ENCODE measurements at places on chromosomes 3 and 15.

DNA sequence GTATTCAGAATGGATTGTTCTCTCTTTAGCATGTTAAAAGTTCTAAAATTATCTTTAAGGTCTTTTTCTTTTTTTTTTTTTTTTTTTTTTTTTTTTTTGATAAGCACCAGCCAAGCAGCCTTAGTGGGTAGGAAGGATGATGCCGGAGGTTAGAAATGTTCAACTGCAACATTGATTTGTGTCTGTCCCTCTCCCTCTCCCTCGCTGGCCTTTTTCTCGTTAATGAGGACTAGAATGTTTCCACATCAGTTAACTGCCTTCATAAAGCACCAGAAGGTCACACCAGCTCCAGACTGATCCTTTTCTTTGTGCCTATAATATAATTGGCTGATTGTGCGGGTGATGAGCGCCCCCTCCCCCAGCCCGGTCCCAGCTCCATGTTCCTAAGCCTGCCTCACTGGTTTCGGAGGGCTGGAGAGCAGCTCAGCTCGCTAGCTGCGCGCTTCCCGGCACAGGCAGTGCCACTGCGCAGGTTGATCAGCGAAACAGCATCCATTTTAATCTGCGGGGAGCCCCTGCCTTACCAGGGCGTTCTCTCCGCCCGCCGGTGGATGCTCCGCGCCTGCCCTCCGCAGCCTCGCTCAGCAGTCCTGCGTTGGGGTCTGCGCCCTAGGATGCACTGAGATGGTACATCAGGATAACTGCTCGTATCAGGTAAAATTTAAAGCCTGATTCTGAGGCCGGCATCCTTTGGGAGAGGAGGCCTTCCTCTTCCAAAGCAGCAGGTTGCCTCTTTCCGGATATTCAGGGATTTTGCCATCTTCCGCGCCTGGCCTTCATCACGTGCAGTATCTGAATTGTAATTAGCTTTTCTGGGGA lies 148.9 kb upstream of the IL12A start:
- DNase-seq, result no peak

DNA sequence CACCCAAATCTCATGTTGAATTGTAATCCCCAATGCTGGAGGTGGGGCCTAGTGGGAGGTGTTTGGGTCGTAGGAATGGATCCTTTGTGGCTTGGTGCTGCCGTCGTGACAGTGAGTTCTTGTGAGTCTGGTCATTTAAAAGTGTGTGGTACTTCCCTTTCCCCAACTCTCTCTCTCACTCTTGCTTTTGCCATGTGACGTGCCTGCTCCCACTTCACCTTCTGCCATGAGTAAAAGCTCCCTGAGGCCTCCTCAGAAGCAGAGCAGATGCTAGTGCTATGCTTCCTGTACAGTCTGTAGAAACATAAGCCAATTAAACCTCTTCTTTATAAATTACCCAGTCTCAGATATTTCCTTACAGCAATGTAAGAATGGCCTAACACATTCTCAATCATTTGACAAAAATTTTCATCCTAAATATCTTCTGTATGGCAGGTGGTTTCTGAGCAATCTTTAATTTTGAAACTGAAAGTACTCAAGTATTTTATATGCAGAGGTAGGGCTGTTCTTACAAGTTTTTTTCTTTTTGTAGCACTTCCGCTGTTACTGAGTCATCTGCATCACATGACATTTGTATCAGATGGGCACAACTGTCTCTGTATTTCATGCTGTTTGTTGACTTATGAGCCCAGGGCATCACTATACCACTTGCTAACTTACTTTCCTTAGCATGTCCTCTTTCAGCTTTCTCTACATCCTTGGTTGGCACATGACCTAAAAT lies 8.8 kb downstream of the RPL39L start:
- peak; percentile 87 for DNase-seq

DNA sequence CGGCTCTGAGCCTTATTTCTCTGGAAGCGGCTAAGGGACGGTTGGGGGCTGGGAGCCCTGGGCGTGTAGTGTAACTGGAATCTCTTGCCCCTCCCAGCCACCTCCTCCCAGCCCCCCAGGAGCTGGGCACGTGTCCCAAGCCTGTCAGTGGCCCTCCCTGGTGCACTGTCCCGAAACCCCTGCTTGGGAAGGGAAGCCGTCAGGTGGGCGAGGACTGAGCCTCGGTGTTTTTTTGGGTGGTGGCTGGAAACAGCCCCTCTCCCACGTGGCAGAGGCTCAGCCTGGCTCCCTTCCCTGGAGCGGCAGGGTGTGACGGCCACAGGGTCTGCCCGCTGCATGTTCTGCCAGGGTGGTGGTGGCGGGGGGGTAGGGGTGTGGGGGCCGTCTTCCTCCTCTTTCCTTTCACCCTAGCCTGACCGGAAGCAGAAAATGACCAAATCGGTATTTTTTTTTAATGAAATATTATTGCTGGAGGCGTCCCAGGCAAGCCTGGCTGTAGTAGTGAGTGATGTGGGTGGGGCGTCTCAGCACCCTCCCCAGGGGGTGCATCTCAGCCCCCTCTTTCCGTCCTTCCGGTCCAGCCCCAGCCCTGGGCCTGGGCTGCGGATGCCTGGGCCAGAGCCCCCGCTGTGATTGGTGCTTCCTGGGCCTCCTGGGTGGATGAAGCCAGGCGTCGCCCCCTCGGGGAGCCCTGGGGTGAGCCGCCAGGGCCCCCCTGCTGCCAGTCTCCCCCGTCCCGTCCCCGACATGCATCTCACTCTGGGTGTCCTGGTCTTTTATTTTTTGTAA lies 58.8 kb upstream of the GOLGA8A start:
- DNase-seq, result no peak

- DNase-seq, result no peak
Observed at GRCh38 chr3:27684302-27684701, 37.8 kb downstream of the EOMES start.

- no peak for DNase-seq
Observed at GRCh38 chr3:112813723-112814171, 32.9 kb downstream of the CD200R1L start.

- no peak for DNase-seq
Observed at GRCh38 chr3:171239757-171240503, 213.4 kb upstream of the SLC2A2 start.

- DNase-seq, result no peak
Observed at GRCh38 chr3:158696618-158697017, 24.2 kb upstream of the LXN start.

- no peak for DNase-seq
Observed at GRCh38 chr3:153400641-153401040, 238.6 kb downstream of the RAP2B start.

DNA sequence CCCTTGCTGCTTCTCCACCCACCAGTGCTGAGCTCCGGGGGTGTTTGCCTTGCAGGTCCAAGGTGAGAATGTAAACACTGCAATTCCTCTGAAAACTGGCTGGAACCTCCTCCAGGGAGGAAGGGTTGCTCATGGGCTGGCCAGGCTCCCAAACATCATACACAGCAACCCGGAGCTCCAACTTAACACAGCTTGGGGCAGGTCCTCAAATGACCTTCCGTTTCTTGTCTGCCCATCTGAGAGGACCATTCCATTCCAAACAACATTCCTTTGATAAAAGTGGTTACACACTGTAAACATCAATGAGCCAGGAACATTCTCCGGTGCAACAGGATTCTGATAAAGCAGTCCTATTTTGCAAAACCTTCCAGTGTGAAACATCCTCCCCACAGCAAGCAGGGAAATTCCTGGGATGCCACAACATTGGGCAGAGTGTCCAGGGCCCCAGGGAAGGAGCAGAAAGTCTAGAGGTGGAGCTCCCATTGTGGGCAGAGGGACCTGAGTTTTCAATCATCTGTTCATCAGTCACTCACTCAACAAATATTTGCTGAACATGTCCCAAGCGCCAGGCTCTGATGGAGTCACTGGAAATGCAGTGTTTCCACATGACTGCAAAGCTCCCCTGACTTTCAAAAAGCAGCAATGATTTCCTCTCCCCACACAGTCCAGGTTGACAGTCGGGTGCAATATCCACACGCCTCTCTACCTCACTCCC lies 7.3 kb upstream of the HEG1 start:
- no peak for DNase-seq

DNA sequence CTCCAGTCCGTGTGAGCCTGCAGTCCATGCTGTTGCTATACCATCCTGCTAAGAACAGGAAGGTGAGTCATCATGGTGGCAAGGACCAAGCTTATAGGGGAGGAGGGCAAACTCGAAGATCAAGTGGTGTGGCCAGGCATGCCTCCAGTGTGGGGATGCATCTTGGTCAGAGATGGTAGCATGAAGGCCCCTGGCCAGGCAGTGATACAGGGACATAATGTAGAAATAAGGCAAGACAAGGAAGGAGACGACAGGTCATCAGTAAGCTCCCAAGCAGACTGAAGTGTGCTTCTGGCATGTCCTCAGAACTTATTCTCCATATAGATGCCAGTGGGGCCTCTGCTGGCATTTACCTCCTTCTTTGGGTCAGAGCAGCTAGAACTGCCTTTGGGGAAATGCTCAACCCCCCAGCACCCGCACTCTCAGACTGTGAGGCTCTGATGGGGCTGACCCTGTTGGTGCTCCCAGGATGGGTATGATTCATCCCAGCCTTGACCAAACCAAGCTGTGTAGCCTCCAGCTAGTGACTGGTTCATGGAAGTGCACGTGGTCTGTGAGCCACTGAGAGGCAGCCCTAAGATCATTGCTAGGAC lies 52.5 kb upstream of the ATP2B2 start:
- DNase-seq, result no peak

DNA sequence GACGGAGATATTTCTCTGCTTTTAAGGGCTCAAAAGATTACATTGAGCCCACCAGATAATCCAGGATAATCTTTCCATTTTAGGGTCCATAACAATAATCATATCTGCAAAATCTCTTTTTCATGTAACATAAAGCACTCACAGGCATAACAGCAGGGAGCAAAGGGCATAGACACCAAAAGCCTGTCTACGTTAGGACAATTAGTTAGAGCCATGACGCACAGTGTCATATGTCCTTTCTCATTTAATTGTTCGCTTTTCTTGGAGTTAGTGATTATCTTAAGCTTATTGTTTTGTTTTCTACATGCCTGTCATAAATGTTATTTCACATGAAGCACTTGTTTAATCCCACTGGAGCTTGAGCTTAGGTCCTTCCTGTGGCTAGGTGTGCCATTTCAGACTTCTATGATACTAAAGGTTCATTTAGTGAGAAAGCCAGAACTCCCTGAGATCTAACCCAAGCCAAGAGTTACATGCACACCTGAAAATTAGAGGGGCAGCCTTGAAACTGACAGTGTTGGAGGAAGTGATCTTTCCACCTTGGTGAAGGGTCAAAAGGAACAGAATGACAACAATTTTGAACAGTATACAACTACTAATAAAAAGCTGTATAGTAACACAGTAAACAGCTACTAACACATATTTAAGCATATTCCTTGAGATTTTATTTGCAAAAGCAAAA lies 11.7 kb upstream of the HHATL start:
- no peak for DNase-seq

DNA sequence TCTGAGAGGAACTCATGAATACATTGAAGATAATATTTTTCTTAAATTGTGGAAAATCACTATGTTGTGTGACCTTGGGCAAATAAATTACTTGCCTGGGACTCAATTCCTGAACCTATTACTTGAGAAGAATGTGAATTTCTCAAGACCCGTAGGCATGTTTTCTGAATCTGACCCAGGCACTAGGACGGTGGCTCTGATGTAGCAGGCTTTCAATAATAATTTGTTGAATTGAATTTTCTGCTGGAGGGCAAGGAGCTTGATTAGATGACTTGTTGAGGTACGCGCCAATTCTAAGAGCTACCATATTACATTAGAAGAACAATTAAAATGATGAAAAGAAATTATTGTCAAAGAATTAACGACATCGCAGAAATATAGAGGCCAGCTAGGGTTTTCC lies 150.2 kb upstream of the LRRC3B start:
- no peak for DNase-seq

DNA sequence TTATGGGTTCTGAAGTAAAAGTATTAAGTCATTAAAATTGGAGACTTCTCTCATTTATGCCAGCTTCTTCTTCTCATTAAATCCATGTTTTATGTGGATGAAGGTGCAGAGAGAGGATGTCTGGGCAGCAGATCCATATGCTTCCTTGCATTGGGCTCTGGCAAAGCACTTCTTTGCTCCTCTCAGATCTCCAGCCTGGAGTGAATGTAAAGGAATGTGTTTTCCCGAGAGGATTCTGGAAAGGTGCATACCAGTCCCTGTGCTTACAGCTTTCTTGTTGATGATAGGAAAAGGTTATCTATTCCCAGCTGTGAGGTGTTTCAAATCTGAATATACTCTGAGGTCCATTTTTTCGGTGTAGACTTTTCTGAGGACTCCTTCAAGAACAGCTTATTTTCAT lies 79.9 kb upstream of the PEX5L start:
- no peak for DNase-seq

GRCh38 chr3:146777941-146778340 lies 172.8 kb upstream of the PLSCR5 start:
- DNase-seq, result no peak

DNA sequence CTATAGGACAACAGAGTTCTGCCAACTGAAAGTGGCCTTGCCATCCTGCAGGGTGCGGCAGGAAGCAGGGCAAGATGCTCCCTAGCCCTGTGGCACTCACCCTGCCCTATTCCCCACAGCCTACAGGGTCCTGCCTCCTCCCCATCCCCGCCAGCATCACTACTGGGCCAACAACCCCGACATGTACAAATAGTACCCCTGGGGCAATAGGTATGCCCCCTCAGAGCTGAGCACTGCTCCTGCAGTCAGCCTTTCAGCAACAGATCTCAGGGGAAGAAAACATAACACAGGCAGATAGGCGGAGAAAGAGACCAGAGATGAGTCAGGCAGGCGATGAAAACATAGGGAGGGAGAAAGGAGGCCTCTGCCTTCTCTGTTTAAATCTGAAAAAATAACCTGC lies 74.7 kb downstream of the XXYLT1 start:
- DNase-seq, result no peak

GRCh38 chr3:166263460-166263859 lies 426.2 kb upstream of the BCHE start:
- no peak for DNase-seq

DNA sequence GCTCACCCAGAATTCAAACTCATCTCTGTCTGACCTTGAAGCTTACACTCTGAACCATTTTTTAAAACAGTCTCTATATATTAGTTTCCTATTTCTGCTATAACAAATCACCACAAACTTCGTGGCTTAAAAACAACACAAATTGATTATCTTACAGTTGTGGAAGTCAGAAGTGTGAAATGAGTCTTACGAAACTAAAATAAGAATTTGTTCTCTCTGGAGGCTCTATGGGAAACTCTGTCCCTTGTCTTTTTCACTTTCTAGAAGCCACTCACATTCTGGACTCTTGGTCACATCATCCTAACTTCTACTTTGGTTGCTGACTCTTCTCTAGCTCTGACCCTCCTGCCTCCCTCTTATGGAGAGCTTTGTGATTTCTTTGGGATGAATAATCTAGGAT lies 429.3 kb upstream of the THBS1 start:
- DNase-seq, result no peak

GRCh38 chr3:29141918-29142275 lies 139.0 kb upstream of the RBMS3 start:
- no peak for DNase-seq

GRCh38 chr3:55647063-55647462 lies 160.0 kb upstream of the WNT5A start:
- no peak for DNase-seq
